CD4-positive, alpha-beta T cell treated with Interleukin-12 subunit alpha and Interleukin-12 subunit beta, for 1 hour (primary cell): ENCODE measurements at places on chromosomes 5 and 9.

DNA sequence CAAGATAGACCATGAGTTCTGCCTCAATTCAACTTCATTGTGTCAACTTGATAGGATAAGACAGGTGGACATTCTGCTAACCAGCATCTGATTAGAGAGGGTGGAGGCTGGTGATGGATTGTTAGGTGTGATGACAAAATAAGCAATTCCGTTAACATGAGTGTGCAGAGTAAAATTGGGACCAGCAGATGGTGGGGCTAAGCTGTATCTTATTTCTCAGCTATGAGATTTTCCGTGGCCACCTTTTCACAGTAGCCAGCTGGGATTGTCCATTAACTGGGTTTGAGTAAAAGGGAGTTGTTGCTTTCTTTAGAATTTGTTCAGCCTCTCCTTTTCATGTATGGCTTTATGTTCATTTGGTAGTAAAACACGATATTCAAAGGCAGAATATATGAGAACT is 28.8 kb upstream of the TAL2 start:
- no peak for DNase-seq

DNA sequence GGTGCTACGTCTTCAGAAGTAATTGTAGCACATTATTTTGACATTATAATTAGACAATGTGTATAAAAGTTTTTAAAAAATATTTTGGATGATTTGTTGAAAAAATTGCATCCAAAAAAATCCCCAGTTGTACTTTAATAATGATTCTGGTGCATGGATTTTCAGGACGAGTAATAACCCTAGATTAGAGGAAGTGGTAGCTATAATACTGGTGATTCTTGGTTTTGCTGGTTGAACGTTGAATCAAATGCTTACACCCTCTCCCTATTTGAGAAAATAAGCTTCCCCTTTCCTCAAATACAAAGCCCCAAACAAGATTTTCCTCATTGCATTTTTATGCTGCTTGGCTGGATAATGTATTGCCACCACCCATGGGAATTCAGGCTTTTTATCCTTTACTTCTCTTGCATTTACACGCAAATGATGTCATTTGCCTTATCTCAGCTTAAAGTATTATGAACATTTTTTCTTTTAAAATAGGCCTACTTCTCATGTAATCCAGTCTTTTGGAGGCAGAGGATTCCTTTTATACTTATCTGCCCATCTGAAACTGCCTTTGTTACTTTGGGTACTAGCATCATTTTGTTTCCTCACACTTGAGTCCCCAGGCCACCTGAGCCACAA is 86.3 kb downstream of the UBE2R2 start:
- DNase-seq: no peak

GRCh38 chr9:1073497-1073896 is 23.3 kb downstream of the DMRT2 start:
- DNase-seq: no peak

DNA sequence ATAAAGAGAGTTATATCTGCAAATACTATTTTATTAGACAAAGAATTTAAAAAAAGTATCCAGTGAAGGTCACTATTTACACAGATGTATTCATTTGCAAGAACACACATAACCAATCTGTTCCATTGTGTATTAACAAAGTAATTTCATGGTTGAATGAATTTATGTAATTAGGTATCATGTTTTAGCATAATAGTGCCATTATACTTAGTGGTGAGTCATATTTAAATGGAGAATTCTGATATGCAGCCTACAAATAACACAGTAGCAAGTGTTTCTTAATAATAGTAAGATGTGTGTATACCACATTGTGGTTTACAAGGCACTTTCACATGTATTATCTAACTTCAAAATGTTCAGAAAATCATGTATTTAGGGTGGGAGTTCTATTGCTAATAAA is 1028.5 kb upstream of the ACO1 start:
- DNase-seq: no peak

- DNase-seq: no peak
These were observed 2.4 kb upstream of the NADK2 start for GRCh38 chr5:36244076-36244475.

DNA sequence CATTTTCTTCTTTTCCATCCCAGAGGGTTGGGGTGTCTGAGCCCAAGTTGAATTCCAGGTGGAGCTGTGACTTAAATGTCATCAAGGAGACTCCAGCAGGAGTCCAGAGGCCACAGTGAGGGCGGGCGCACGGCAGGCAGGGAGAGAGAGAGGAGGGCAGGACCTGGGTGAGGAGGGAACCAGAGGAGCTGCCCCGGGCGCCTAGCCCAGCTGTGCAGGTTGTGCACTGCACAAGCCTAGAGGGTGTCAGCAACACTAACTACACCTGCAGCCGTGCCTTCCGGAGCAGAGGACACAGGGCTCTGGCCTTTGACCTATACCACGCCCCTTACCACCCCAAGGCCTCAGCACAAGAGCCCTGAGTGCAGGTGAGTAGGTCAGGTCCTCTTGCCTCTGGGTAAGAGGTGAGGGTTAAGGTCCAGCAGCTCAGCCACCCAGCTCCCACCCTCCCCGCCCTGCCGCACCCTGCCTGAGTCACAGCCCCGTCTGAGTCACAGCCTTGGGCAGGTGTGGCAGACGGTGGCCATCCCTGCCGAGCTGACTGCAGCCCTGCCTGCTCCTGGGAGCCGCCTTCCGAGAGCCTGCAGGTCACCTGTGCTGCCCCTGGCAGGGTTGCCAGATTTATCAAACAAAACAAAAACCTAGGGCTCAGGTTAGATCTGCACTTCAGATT is 6.4 kb upstream of the AGPAT2 start:
- DNase-seq: no peak

GRCh38 chr9:127147251-127147650 is 24.8 kb upstream of the ANGPTL2 start:
- no peak for DNase-seq

- no peak for DNase-seq
These were observed 39.2 kb downstream of the TLE4 start for GRCh38 chr9:79610791-79611614.

GRCh38 chr5:84137541-84137940 is 247.1 kb downstream of the EDIL3 start:
- no peak for DNase-seq

DNA sequence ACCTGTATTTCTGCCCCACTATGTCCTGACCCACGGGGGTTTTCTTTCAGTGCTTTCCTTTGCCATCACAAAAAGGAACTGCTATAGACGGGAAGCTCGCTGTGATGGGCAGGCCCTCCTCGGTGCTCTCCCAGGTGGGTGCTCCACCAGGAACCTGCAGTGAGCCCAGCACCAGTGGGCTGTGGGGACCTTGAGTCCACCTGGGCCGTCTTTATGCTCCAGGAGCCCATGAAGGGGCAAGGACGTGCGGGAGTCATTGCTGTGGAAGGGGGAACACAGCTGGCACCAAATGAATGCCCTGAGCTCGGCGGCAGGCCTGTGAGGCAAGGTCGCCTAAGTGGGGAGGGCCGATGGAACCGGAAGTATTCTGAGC is 36.7 kb upstream of the SLC6A3 start:
- no peak for DNase-seq

DNA sequence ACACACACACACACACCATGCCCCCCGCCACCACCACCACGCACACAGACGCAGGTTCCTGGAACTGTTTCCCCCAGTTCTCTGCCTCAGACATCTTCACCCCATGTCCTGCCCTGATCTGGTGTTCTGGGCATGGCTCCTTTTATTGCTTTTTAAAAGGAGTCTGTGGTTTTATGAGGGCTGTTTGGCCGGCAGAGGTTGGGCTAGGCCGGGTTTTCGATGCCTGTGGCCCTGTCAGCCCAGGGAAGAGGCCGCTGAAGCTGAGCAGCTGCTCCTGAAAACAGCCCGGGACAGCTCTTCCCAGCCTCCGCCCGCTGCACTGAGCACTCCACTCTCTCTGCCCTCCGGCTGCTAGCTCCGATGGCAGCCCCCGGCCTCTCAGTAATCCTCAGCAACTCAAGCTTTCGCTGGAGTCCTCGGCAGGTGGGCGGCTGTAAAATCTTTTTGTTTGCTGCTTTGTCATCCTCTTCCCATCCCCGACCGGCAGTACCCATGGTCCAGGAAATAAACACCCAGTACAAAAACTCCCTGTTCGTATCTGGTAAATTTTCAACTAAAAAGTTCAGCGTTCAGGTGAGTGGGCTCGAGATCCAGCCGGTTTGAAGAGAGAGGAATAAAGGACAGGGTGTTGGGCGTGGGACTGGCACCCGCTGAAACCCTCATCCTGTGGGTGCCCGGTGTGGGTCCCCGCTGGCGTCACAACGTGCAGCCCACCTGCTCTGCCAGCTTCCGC is 103.0 kb upstream of the ERCC6L2 start:
- DNase-seq: no peak

GRCh38 chr5:4520559-4520958 is 619.6 kb upstream of the ADAMTS16 start:
- DNase-seq: no peak

GRCh38 chr9:68949271-68950000 is 64.5 kb downstream of the PRKACG start:
- DNase-seq: no peak

DNA sequence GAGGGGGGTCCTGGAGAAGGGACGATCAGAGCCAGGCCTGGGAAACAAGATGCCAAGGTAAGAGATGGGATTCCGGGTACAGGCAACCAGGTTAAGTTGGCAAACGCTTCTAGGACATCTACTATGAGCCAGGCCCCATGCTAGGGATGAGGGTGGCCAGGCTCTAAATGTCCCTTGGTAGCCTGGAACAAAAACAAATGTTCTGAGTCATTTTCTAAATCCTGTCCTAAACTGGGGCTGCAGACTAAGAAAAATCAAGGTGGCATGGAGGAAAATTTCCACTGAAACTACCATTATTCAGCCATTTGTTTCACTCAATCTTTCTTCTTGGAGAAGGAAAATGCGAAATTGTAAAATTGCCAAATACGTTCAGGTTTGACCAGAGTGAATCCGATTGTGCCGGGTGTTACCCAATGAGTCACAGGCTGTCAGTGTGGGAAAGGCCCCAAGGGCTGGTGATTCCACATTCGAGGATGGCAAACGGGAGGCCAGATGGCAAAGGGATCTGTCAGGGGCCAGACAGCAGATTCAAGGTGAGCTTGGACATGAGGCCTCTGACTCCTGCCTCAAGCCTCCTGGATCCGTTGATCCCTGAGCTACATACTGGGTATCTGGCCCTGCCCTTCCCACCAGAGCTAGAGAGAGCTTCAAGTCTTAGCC is 57.6 kb downstream of the PAX5 start:
- no peak for DNase-seq

DNA sequence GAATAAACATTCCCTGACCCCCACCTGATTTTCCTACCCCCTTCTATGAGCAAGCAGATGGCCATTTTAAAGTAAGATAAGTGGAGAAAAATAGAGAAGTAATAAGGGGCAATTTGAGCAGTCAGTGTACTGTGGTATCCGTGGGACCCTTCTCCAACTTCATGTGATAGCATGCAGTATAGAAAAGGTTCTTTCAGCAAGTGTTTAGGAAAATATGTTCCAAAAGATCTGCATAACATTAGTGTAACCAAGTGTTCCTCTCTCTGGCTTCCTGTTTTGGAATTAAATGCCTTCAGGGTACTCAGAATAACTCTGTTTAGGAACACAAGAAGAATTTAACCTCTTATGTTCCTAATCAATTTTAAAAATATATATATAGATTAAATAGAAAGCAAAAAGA is 134.9 kb downstream of the ATG10 start:
- no peak for DNase-seq

DNA sequence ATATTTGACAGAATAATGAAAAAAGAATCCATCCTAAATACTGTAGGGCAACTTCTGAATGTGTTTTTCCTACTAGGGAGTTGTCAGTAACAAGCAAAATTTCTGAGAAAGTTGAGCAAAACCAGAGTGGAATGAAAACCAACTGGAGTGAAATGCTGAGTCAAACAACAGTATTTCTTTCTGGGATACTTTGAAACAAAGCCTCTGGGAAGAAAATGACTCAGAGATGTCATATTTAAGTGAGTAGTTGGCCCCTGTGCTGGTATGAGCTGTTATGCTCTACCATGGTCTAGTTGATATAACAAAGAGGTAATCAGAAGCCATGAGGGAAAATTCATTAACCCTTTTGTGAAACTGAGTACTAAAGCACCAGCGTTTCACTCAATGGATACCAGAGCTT is 372.1 kb upstream of the C9orf72 start:
- no peak for DNase-seq

DNA sequence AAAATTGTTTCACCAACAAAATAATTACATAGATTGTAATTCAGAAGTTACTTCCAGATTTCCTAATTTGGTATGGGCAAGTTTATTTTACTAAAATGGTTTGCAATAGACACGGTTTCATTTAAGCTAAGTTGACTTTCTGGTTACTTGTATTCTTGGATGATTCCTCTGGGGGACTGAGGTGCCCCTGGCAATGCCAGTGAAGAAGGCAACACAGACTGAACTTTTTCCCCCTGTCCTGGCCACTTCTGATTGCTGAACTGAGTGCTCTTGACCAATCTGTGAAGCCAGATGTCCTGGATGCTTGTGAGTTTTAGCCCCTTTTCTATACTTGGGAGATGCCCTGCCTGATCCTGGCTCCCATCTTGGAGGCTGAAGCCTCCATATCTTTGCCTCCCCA is 66.3 kb upstream of the FANCC start:
- no peak for DNase-seq

- no peak for DNase-seq
These were observed 5.4 kb upstream of the HEMGN start for GRCh38 chr9:97943308-97943855.

DNA sequence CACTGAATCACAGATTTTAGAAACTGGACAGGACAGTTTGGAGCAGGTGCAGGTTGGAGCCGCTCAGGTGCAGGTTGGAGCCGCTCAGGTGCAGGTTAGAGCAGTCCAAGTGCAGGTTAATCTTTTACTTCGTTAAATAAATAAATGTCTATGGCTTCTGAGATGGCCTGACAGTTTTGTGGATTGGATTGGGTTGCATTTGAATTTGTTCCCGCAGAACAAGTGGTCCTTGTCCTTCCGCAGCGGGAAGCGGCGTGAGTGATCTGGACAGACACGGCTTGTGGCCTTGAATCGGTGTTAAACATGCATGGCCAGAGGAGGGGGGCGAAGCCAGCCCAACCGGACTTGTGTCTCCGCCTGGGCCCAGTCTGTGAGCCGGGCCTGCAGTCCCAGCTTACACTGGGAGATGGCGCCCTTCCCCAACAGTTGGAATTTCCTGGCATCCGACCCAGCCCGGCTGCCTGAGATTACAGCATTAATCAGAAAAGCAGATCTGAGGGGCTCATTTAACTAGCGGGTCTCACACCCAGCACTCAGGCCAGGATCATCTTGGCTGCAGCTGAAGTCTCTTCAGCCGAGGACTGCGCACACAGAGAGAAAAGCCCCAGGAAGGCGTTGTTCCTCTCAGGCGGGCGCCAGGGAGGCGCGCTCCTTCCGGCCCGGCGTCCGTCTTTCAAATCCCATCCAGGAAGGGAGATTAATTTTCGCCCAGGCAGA is 1.5 kb upstream of the OLFM1 start:
- DNase-seq: no peak

- DNase-seq: no peak
These were observed 129.3 kb downstream of the RXRA start for GRCh38 chr9:134455537-134455933.

DNA sequence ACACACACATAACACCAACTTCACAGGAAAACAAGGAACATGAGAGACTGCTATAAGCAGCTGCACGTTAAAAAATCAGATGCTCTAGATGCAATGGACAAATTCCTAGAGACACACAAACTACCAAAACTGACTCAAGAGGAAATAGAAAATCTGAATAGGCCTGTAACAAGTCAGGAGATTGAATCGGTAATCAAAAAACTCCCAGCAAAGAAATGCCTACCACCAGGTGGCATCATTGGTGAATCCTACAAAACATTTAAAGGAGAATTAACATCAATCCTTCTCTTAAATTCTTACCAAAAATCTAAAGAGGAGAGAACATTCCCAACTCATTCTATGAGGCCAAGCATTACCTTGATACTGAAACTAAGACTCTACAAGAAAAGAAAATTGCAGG is 54.9 kb downstream of the NDST1 start:
- peak; percentile 27 for DNase-seq

GRCh38 chr5:83107692-83108420 is 30.5 kb downstream of the XRCC4 start:
- DNase-seq: no peak
